Stimulated activated CD4-positive, alpha-beta T cell treated with anti-CD3 and anti-CD28 coated beads, Interleukin-15, amount 100 ng/mL, for 24 hours (primary cell): ENCODE measurements at places on chromosomes 2 and 18.
A peak's percentile ranks its signal among the peaks of the same experiment; 100 is the strongest.

DNA sequence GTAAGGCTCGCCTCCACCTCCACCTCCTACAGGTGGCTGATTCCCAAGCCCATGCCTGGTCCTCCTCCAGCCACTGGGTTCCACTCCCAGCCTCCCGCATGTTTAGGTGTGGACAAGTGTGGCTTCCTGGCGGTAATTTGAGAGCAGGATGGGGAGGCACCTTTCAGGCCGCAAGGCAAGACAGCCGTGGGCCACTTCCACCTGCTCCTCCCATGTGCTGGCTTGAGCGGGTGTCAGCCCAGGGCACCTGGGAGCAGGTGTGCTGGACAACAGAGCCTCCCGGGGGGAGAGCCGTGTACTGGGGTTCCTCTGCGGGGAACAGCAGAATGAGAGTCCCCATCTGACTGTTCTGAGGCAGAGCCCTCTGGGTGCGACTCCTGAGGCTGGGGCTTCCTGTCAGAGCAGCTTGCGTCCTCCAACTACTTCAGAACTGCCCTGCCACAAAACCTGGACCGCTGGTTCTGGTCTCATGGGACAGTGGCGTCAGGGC is 83.9 kb downstream of the TPO start:
- DNase-seq: no peak

DNA sequence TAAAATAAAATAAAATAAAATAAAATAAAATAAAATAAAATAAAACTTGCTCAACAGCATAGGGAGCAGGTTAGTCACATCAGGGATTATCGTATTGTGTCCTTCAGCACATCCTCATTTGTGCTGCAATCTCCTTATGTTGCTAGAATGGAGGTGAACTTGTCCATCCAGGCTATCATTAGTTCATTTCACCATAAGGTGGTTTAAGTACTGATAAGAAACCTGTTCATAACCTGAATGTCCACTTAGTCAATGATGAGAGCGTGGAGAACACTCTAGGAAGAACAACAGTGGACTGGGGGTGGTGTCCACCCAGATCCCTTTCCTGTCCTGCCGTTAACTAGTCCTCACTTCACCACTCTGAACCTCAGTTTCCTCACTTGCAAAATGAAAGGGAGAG is 21.9 kb downstream of the DHRS9 start:
- no peak for DNase-seq

DNA sequence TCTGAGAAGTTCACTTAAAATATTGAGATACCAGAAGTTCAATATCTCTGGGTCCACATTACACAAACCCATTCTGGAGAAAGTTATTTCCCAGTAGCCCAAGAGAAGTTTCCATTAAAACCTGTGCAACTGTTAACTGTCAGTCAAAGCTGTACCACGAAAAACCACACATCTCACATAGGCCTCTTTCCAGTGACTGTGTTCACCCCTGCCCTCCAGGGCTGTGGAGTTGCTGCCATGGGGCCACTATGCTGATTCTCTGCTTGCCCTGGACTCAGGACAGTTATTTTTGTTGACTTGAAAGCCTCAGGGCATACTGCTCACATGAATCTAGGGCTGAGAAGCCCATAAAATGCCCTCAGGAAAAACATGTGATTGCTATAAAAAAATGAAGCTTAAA is 153.8 kb downstream of the PIEZO2 start:
- DNase-seq: no peak

GRCh38 chr2:237596520-237597195 is 6.1 kb upstream of the RAB17 start:
- no peak for DNase-seq

DNA sequence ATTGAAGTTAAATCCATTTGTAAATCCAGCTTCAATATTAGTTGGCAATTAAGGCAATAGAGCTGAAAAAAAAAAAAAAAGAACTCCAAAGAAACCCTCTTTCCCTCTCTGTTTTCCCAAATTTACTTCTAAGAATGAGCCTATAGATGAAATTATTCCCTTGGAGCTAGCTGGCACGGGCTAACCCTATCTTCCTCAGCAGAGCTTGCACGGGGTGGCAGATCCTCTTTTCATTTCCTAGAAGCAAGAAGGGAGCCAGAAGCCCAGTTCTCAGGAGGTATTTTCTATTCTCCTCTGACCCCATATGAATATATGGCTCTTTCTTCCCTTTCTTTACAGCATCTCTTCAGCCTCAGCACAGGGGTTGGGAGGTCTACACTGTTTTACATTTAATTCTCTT is 426.0 kb downstream of the TGIF1 start:
- DNase-seq: no peak

DNA sequence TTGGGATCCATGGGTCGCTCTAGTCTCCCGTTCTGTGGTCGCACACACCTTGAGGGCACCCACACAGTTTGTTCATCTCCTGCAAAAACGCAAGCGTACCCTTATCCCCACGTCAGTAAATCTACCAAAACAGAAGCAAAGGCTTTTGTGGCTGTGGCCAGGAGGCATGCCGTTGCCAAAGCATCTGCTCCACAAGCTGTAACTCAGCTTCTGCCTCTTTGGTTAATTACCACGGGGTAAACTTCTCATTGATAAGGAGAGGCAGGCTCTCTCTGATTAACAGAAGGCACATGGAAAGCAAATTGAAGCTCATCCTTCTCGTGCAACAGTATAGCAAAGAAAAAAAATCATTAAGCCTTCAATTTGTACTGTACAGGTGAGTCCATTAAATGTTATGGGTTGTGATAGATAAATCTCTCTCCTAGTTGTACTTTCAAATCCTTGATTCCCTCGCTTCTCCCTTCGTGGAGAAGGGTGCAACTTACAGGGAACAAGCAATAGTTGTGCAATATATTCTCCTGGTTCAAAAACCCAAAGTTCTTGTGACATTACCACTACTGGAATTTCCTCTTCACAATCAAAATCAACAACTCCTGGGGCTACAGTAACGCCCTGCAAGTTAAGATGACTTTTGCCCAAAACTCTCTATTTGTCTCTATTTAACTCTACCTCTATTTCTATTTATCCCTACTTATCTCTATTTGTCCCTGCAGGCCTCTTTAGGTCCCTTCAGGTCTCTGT is 10.3 kb downstream of the PECR start:
- DNase-seq: no peak

DNA sequence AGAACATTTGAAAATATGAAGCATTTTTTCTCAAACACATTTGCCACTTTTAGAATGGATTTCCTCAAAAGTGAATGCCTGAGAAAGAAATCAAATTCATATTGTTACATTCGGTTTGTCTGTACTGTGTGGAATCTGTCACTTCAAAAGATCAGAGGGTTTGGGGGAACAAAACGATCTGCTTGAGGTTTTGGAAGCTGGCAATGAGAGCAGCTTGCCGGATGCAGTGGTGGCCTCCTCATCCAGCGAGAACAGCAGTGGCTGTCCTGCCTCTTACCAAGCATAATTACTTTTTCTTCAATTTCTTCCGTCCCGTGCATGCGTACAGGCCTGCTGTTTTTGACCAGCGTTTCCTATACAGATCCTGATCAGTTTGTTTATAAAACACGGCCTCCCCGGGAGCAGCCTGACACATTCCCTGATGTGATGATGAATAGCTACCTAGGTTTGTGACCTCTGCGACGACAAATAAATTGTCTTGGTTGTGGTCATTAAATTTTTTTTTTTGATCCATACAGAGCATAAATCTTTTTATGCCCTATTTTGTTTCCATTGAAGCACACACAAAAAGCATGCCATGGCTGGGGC is 45.2 kb downstream of the ITGA6 start:
- no peak for DNase-seq

DNA sequence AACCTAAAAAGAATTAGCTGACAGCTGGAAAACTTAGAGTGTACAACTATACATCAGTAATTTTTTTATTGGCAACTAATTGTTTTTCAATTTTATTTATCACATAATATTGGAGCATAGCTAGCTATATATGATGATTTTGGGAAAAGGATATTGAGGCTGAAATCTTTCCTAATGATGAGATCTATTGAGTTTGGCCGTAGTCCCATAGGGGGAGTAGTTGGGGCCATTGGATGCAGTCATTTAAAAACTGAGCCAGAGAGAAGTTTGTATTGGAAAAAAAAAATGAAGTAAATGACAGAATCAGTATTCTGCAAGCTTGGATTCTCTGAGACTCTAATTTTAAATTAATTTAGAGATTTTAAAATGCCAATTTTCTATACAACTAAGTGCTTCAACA is 179.8 kb downstream of the LTBP1 start:
- DNase-seq: no peak

GRCh38 chr18:44680273-44681075 is at the start of gene SETBP1:
Gene SETBP1, plus strand, starts transcription at chr18:44680888. Its CDS starts 20,459 bp downstream, at chr18:44701347.
- DNase-seq: peak; percentile 59

- DNase-seq: no peak
Observed at GRCh38 chr2:94872676-94873361, 1.6 kb downstream of the TEKT4 start.

DNA sequence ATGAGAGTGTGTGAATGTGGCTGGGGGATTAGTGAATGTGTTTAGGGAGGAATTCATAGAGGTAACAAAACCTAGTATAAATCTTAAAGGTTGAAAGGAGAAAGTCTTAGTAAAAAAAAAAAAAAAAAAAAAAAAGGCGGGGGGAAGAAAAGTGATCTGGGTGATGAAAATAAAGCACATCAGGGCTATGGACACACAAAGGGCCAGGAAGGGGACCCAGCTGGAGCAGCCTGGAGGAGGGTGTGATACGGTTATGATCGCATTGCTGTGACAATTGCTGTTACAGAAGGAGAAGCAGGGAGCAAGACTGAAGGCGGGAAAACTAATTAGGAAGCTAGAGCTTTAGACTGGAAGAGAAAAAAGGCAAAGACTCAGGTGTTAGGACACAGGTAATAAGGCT is 85.4 kb downstream of the DLGAP1 start:
- DNase-seq: no peak

GRCh38 chr2:13628122-13628521 is 911.4 kb downstream of the TRIB2 start:
- no peak for DNase-seq

GRCh38 chr18:12456441-12456840 is 48.7 kb downstream of the PRELID3A start:
- DNase-seq: no peak

GRCh38 chr2:112096098-112096497 is 41.0 kb downstream of the TMEM87B start:
- DNase-seq: no peak

- no peak for DNase-seq
Observed at GRCh38 chr2:204665207-204665606, 119.9 kb downstream of the PARD3B start.

GRCh38 chr2:85273738-85274731 is 53.8 kb downstream of the TGOLN2 start:
- DNase-seq: no peak

GRCh38 chr2:70894765-70895164 is 40.9 kb upstream of the ATP6V1B1 start:
- DNase-seq: no peak

DNA sequence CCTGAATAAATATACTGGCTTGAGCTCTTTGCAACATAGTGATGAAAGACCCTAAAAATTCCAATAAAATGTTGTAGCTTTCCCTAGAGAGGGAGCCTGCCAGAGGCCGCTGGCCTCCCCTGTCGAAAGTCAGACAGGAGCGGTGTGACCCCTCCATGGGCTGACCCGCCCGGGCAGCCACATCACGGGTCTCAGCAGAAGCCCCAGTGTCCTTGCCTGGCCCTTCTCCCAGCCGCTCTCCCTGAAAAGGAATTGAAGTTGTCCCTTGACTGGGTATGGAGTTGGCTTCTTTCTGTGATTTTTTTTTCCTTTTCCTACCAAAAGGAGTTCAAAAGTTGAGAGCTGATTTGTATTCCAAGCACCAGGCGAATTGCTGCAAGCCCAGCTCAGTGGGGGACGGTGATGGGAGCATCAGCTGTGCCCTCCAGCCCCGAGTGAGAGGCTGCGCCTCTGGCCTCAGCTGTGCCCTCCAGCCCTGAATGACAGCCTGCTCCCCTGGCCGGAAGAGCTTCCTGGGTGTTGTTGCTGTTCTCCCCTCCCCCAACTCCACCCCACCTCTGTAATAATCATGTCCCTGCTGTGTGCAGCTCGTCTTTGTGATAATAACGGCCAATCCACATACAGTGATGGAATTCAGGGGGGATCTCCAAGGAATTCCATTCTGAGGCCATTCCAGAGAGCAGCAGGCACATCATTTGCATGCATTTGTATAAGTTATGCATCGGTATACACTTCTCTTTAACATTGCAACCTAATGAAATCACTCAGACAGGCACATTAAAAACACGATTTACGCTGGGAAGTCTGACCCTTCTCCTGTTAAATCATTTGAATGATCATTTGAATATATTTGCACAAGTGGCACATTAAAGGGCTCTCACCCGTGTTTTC is 501.0 kb downstream of the EIPR1 start:
- DNase-seq: no peak
